ENCODE measurements at places on chromosomes 1 and 21.

DNA sequence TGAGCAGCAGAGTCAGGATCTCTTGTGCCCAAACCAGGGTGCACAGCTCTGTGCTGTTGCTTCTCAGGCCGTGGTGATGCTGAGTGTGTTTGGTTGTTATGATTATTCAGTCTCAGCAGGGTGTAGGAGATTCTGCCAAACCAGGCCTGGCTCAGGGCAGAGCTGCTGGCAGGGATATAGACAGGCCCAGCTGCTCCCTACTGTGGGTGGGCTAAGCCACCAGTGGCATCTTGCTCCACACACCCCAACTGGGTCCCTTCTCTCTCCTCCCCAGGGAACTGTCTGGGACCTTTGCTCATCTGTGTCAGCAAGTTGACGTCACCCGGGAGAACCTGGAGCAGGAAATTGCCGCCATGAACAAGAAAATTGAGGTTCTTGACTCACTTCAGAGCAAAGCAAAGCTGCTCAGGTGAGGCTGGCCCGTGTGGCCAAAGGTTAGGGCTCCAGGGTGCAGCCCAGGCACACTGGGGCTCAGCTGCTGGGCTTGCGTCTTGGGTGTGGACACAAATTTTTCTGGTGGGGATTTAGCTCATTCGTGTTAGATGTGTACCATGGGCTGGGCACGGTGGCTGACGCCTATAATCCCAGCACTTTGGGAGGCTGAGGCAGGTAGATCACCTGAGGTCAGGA, 9.9 kb upstream of the MIIP start:
- DNase-seq = no peak

DNA sequence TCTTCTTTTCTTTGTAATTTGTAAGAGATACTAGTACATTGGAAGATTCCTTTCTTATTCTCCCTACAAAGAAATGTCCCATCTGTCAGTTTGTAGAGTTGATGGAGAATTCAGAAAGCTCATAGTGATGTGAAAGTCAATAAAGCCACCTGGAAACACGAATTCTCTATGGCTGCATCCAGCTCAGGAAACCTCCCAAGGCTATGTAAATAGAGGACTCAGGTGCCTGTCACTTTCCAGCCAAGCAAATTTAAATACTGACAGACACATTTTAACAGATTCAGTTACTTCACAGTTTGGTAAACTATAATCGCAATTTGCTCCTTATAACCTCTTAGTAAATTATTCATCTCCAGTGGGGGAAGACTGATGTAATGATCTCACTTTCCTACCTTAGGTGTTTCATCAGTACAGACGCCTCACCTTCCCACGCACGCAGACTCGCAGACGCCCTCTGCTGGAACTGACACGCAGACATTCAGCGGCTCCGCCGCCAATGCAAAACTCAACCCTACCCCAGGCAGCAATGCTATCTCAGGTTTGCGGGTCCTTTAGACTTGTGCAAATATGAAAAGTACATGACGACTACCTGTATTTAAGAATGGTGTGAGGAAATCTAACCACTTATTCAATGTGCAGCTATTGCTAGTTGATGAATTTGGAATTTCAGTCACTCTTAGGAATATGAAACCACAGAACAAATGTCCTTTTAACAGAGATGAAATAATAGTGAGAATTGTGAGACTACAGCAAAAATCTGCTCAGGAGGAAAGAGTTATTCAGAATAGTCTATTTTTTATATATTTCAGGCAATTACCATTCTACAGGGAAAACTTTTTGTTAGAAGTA, 60.6 kb downstream of the PTPRC start:
- DNase-seq = no peak

- DNase-seq = no peak
These were observed 3.9 kb downstream of the UAP1 start for GRCh38 chr1:162565460-162565859.

GRCh38 chr1:47388891-47389238, 27.2 kb upstream of the FOXE3 start:
- DNase-seq = peak; percentile 13

DNA sequence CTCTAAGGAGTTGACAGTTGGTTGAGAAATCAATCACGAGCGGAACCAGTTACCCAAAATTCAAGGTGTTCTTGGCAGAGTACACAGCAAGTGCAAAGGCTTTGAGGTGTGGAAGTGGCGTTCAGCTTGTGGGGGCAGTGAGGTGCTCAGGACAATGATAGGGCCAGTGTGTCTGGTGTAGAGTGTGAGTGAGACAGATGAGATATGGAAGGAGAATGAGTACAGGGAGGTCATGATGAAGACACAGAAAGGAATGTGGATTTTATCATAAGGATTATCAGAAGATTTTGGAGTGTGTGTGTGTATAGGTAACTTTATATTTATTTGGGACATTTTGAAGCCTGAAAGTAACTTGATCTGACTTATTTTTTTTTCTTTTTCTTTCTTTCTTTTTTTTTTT, 40.9 kb downstream of the IFI44 start:
- no peak for DNase-seq

Measured in stimulated activated CD8-positive, alpha-beta memory T cell treated with anti-CD3 and anti-CD28 coated beads, Interleukin-7, amount 100 ng/mL, for 24 hours (primary cell).